Esophagus squamous epithelium (tissue), 5 donors: ENCODE measurements at places on chromosomes 6 and 20. TPM values are rescaled to one million over a fixed set of nuclear protein-coding genes. Genes with fewer than 3 reads are reported as not detected.

- DNase-seq = no peak
Measured at GRCh38 chr6:14502551-14502950, 385.0 kb downstream of the CD83 start.

DNA sequence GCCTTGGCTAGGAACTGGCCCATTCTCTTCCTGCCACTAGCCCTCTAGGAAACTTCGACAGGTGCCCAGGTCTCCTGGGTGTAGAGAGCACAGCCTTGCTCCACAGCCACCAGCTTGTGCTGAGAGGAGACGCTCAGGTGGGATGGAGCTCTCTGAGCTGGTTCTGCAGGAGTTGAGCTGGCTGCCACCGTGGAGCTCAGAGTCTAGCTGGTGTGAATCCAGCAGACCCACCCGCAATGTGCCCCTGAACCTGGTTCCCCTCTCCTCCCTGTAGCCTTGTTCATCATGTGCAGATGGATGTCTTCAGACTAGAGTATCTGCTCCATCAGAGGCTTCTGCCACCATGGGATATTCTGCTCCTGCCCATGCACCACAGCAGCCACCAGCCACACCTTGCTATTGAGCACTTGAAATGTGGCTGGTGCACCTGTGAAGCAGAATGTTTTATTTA, 222.5 kb downstream of the SYNDIG1 start:
- no peak for DNase-seq

Gene ANGPT4
- not detected for total RNA-seq

Gene KCNK17
- total RNA-seq = 1.2 TPM

DNA sequence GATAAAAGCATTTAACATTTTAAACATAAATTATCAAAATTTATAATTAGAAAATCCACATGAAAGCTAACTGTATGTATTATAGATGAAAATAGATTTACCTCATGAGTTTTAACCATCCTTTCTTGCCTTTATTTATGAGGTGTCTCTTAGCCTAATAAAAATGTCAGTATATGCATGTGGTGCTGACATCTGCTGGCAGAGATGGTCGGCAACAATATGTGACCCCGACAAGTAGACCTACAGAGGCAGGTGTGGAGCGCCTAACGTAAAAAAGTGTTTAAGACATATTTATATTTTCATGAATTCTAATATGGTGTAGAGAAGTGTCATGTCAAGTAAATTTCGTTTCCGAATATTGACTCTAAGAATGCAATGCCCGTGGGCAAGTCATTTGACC, 149.0 kb upstream of the FUT9 start:
- no peak for DNase-seq

DNA sequence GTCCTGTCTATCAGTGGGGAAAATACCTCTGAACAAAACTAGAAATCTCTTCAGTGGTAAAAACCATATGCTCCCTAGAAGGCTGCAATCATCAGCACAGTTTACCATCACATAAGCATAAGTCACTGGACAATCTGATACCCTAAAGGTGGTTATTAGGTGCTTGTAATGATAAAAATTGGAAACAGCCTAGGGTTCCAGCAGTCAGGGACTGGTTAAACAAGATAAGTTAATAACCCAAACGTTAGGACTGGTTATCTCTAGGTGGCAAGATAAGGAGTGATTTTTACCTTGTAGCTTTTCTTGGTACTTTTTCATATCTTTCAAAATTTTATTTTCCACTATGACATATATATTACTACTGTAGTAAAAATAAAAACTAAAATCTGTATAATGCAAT, 11.0 kb downstream of the ECI2 start:
- no peak for DNase-seq

DNA sequence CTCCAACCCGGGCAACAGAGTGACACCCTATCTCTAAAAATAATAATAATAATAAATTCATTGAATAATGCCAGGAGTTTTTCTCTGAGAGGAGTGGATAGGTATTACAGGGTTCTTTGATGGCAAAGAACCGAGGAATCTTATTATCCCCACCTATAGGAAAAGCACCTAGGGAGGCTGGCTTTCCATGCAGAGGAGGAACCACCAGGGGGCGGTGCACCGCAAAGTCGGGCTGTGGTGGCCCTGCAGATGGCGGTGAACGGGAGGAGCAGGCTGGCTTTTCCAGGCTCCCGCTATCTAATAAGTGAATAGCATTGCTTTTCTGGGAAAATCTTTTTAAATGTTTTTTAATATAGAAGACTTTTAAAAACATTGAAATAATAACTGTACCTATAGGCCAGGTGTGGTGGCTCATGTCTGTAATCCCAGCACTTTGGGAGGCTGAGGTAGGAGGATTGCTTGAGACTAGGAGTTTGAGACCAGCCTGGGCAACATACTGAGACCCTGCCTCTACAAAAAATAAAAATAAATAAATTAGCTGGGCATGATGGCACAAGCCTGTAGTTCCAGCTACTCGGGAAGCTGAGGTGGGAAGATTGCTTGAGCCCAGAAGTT, 864.2 kb downstream of the KIF16B start:
- DNase-seq = no peak

Gene TRIM40
- total RNA-seq = not detected

Gene HCRTR2
- not detected for total RNA-seq

DNA sequence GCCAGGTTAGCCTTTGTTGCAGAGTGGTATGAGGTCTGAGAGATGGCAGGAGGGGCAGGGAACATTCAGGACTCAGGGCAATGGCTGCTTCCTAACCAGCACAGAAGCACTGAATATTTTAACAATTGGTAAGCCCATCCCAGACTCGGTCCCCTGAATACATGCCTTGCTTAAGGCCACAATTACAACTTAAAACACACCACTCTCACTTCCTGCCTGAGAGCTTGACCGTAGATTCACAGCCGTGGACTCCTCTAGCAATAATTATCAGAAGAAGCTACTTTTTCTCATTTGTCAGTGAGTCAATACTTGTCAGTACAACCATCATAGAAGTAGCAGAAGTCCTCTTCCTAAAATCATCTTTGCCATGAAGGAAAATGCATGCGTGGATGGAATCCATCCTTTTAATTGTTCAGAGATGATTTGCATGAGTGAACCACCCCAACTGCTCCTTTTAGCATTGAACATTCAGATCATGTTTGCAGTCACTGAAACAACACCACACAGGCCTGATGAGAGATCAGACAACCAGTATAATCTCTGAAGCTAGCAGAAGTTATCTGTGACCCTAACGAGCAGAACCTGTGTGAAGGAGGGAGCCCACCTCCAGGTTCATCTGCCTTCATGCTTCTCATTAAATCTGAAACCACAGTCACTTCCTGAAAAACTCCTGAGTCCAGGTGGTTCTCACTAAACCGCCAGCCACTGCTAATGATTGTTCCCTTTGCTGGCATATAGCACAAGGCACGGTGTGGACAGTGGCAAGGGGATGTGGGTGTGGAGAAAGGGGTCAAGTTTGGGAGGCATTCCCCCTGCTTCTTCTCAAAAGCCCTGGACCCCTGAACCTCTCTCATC, 333.9 kb upstream of the CNR1 start:
- DNase-seq = no peak

DNA sequence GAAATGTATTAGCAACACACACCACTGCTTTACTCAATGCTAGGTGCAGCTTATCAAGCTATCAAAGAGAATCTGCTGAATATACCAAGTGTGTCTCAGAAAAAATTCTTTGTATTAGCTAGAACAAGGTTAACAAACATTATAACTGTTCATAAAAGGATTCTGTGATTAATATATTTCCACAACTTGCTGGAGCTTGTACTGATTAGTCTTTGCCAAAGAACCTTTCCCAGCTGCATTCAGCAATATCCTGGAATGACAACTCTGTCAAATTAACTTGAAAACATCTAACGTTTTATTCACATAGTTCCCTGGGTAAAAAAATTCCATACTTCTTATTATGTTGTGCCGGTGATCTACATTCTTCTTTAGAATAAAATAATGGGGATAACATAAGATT, 252.7 kb downstream of the FOXC1 start:
- no peak for DNase-seq

GRCh38 chr6:129489215-129489765, 220.7 kb downstream of the ARHGAP18 start:
- DNase-seq = no peak

GRCh38 chr6:133551847-133552341, 310.7 kb downstream of the EYA4 start:
- DNase-seq = no peak

Gene SNHG17
- total RNA-seq = 28.4 TPM
